ENCODE measurements at places on chromosomes 6 and 20.

DNA sequence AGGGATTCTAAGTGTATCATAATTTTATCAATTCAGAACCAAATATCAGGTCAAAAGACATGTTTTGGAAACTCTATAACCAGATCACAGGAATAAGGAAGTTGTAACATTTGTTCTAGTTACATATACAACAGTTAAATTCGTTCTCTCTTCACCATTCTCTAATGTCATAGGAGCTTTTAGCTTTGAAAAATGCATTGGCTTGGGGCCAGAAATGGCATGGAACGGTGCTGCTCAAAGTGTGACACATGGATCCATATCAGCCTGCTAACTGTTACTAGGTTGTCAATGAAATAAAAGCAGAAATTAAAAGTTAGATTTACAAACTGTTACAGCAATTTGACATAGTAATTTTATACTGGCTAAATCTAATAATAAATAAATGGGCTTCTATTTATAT is 120.3 kb downstream of the LCA5 start:
- DNase-seq, result no peak

- no peak for DNase-seq
Observed at GRCh38 chr6:32742374-32742773, 1.2 kb downstream of the HLA-DQA2 start.

DNA sequence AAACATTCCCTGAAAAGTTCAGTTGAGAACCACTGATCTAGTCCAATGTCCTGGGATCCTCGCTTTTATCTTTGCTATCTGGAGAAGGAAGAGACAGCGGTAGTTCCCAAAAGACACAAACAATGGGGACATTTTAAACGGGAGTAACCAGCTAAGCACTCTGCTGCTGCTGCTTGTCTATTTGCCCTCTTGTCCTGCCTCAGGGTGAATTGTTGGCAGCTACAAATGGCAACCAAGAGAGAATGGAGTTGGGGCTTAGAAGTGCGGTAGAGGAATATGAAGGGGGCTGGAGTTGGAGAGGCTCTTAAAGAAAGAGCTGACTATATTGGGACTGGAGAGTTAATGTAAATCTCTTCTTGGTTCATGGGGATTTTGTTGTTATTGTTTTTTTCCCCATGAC is 6.5 kb upstream of the ZSWIM1 start:
- no peak for DNase-seq

DNA sequence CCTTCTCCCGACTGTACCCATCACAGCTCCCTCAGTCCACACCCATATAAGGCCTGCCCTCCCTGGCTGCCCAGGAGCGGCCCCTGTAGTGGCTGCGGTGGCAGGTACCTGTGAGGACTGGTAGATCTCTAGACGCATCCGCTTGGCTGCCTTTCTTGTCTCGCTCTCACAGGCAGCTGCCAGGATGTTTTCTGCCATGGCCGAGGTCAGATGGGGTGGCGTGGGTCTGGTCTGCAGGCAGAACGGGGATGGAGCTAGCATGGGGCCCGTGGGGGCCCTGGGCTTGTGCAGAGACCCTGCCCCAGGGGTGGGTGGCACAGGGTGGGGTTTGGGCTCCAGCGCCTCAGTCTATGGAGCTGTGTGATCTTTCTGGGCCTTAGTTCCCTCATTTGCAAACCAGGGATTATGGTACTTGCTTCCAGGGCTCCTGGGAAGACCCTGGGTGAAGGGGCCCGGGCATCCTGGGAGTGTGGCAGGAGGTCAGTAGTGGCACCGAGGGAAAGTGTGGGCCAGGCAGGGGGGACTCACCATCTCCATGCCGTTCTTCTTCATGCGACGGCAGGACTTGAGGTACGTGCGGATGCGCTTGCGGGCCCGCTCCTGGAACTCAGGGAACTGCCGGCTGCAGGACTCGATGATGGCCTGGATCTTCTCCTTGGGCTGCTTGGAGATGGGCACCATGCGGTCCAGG is 94.8 kb downstream of the ASXL1 start:
- DNase-seq, result no peak

GRCh38 chr6:15358579-15359327 is 112.9 kb downstream of the JARID2 start:
- no peak for DNase-seq

DNA sequence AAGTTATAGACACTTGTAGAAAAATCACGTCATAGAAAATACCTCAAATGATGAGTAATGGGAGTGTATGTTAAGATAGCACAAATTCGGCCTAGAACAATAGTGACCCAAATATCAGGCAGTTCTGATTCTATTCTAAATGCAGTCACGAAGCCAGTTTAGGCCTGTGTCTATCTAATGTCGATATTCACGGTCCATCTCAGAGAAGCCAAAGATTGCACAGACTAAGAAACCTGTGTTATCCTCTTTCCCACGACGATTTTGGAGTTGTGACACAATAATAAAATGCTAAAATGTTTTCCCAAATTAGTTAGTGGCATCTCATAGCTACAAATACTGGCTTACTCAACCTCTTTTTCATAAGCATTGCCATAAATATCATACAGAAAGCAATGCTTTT is 4.0 kb downstream of the HIVEP2 start:
- no peak for DNase-seq

GRCh38 chr6:44477293-44477894 is 89.9 kb downstream of the CDC5L start:
- no peak for DNase-seq

DNA sequence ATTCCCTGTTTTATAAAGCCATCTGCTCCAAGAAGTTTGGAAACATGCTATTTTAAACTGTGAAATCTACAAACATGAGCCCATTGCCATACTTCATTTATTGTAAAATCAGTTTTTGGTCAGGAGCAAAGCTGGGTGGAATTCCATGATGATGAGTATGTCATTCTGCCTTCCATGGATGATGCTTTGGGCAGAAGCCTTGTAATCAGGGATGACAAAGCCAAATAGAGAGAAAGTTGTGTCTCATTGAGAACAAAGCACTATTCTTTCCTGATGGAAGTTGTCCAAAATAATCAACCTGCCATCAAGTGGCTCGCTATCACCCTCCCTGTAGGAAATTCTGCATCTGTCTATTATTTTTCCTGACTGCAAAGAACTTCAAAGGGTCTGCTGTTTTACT is 313.0 kb upstream of the DEFB112 start:
- DNase-seq, result no peak

DNA sequence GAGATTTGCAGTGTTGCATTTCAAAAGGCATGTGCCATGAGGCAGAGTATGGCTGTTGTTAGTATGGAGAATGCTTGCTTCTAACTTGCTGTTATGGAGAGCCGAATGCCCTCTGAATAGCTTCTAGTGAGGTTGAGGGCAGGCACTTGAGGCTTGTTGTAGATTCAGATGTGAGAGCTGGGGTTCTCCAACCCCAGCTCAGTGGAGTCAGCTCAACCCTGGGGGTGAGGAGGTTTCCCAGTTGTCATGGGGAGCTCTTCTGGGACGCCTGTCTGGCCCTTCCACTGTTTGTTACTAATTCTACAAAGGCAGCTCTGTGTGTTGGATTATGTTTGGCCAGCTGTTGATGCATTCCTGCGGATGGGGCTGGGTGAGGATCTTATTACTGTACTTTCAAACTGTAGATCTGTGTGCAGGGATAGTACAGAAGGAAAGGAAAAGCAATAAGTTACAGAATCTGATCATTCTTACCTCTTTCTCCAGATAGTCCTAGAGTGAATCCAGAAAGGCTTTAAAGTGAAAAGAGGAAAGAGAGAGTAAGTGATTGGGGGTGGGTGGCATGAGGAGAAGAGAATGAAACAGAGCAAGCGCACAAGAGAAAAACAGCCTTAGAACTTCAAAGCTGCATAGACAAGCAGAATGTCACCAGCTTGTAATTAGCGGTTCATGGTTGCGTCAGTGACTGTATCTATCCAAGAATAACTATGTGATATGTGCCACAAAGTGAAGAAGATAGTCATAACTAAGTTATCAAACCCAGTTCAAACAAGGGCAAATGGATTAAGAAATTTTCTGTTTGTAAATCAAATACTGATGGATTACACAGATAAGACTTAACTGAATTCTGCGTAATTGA is 148.7 kb downstream of the PRL start:
- DNase-seq, result no peak

DNA sequence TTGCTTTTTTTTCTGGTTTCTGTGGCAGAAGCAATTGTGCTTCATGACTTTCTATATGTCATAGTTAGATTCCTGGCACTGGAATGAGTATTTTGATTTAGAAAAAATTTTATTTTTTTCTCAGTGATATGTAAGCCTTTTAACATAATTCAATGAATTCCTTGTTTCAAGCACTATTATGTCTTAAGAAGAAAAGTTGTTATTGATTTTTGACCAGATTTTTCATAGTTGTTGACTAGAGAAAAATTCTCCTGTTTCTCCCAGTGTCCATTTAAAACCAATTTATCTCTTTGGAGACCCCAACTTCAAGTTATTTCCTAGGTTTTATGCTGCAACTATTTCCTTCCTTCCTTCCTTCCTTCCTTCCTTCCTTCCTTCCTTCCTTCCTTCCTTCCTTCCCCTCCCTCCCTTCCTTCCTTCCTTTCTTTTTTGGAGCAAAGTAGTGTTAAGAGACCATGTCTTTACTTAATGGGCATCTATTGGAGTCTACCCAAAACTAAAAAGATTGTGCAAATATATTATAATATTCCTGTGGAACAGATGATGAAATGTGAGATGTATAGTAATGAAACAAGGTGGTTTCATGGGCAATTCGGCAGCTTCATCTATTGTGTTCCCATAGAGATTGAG is 346.9 kb downstream of the RNF144B start:
- no peak for DNase-seq

GRCh38 chr6:40210628-40211056 is 276.4 kb upstream of the MOCS1 start:
- DNase-seq, result no peak

DNA sequence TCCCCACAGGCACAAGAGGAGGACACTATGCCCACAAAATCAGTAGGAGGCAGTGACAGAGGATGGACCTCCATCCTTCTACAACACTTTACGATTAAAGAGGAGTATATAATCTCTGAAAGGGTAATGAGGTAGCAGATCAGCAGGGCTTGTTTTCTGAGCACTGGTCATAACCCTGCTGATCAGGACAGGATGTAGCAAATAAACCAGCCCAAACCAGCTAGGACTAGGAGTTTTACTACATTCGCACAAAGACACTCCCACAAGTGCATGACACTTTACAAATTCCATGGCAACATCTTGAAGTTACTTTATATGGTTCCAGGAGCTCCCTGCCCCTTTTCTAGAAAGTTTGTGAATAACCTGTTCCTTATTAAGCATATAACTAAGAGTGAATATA is 73.3 kb upstream of the CHD6 start:
- DNase-seq, result no peak

- no peak for DNase-seq
Observed at GRCh38 chr6:43947860-43948259, 177.8 kb downstream of the VEGFA start.
